Kidney capillary endothelial cell (primary cell): ENCODE measurements at places on chromosomes 11 and 22.

GRCh38 chr11:69941546-69942332 is 122.5 kb upstream of the FGF3 start:
- no peak for DNase-seq

- DNase-seq, result no peak
These were observed 2.8 kb downstream of the ZFTA start for GRCh38 chr11:63765688-63766241.

DNA sequence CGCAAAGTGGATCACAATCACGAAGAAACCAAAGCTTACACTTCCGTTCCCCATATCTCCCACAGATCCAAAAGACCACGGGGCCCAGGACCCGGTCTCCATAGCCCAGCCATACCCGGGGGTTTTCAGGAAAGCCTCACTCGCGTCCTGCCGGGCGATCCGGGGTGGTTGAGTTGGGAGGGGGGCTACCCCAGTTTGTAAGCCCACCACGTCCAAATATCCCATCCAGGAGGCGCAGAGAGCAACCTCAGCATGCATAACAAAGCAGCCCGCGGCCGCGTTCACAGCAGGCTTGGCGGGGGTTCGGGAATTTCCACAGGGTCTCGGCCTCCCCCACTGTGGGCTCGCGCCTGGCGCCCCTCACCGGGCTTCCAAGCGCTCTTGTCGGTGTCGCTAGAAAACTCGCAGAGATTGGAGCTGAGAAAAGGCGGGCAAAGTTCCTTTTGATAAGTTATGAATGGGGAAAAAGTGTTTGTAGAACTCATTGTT is 9.5 kb downstream of the SDF2L1 start:
- DNase-seq, result no peak

DNA sequence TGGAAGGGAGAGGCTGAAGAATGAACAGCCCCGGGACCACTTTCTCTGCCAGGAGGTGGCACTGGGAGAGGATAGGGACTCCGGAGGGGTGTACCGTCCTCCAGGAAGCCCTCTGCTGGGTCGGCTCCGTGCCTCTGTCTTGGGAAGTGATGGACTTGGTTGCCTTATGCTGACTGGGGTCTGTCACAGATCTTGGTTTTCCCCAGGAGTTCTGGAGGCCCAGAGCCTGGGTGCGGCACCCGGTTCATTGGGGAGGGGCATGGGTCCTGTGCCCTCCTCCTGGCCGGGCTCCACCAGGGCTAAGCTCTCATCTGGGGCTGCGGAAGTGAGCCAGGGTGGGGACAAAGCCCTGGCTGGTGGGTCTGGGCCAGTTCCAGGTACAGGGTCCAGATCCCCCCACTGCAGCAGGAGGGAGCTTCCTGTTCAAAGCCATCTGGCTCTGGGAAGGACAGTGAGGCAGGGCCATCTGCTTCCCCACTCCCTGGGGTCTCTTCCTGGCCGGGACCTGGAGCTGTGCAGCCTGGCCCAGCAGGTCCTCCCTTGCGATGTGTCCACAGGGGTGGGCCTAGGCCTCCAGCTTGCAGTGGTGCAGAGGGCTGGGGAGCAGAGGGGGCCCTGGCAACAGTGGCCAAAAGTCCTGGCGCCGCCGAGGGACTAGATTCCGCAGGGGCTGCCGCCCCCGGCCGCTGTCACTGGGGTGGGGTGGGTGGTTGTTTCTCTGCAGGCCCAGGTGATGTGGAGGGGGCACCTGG is 1.1 kb upstream of the AP2A2 start:
- no peak for DNase-seq

- DNase-seq, result no peak
These were observed 846.0 kb downstream of the TBC1D22A start for GRCh38 chr22:47608421-47608820.
